ENCODE measurements at places on chromosomes 5 and 9.

GRCh38 chr9:114225561-114226212 lies 70.3 kb downstream of the COL27A1 start:
- no peak for DNase-seq

- no peak for DNase-seq
Measured at GRCh38 chr5:145947581-145947980, 11.2 kb downstream of the SH3RF2 start.

DNA sequence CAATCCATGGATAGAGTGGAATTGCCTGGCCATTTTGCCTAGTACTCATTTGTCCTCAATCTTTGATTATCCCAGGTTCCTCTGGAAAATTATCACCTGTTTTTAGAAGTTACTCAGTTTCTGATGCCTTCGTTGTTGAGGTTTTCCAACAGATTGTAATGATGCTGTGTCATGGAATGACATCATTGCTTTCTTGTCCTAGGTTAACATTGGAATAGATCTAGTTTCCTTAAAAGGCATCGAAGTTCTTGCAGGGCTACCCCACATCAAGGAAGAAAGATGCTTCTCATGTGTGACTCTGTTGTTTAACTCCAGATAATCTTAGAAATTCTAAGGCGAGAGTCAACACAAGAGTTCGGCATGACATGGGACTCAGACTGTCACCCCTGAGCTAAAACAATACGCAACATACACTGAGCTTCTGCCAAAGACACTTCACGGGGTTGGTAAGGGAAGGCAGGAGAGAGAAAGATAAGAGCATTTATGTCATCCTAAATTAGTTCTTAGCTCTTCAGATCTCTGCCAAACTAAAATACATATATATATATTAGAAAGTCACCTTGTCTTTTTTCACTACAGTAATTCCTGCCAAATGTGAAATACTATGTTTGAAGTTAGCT lies 293.2 kb upstream of the WWC1 start:
- DNase-seq: no peak

DNA sequence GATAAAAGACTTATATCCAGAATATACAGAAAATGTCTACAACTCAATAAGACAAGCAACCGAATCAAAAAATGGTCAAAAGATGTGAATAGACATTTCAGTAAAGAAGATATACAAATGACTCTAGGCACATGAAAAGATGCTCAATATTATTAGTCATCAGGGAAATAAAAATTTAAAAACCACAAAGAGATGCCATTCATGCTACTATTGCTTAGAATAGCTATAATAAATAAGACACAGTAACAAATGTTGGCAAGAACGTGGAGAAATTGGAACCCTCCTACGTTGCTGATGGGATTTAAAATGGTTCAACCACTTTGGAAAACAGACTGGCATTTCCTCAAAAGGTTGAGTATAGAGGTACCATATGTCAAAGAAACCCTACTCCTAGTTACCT lies 39.8 kb downstream of the POLK start:
- no peak for DNase-seq

DNA sequence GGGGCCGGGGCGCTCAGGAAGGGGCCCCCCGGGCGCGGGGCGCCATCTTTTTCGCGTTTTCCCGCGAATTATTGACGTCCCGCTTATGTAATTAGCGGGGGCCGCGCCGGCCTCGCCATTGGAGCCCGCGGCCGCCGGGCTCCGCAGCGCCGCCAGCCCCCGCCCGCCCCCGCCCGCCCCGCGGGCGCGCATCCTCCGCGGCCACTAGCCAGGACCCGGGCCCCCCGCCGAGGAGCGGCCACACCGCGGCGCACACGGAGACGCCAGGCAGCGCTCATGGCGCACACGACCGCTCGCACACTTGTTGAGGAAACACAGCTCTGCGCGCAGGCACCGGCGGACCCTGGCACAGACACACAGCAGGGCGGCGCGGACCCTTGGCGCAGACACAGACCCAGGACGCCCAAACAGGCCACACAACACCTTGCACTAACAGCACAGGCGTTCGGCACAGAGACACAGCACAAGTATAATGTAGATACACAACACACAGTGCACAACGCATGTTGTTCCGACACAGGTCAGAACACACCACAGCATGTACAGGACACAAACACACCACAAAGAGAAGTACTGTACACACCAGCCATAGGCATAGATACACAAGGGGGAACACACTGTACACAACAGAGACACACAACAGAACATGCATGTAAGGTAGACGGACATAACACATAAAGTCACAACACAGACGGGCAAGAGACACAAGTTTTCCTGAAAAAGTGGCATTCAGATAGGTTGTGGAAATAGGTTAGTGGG lies 467 bp upstream of the PHF19 start:
- no peak for DNase-seq

GRCh38 chr5:37071901-37072581 lies 177.1 kb downstream of the CPLANE1 start:
- no peak for DNase-seq
